Mammary epithelial cell (primary cell): ENCODE measurements at places on chromosomes 16 and 17.

DNA sequence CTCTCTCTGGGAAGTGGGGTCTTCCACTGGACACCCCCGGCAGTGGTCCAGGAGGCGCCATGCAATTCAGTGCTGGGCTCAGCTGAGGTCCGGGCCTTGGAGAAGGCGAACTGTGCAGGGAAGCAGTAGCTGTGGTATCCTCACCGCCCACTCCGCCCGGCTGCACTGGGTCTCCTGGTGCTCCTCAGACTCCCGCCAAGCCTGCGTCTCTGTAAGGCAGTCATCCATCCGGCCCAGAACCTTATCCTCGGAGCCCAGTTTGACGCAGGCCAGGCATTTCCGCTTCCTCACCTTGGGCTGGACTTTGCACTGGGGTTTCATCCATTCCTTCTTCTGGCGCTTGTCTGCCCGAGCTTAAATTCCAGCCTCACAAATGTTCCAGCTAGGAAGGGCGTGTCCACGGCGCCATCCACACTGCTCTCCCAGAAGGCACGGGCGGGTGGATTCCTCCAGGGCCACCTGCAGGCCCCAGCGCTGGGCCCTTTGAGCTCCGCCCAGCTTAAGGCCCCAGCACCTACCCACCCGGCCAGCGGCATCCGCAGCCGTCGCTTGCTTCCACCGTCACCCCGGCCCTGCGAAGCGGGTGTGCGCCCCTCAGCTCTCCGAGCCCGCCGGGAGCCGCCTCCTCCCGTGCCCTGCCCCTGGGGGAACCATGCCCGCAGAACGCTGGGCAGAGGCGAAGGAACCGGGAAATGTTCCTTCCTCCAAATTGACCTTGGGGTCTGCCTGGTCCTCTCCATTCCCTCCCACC, 1884.8 kb downstream of the TP53TG3F start:
- DNase-seq, result no peak

DNA sequence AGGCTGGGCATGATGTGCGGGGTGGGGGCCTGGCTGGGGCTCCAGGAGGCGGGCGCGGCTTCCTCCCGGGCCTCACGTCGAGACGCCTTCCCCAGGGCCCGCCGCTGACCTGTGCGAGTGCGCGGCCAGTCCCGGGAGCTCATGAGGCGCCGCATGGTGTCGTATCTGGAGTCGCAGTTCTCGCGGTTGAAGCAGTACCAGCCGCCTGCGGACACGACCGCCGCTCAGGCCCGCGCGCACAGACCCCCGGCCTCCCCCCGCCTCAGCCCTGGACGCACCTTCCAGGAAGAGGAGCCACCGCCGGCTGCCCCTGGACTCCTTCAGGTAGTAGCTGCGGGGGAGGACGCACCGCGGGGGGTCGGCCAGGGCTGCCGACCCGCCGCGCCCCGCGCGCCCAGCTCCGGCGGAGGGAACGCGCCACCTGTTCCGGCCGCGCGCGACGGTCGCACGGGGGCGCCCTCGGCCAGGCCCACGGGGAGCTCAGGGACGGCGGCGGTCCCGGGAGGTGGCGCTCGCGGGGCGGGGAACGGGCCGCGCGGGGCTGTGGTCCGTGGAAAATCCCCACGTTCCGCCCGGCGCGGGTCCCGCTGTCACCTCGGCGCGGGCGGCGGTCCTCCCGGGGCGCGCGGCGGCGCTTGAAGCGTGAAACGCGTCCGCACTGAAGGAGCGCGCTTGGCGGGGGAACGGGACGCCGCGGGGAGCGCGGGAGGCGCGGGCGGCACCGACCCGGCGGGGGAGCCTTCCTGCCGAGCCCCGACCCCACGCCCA, 1.4 kb downstream of the NOTUM start:
- peak; percentile 33 for DNase-seq

GRCh38 chr17:73657473-73658116, 13.3 kb upstream of the SDK2 start:
- DNase-seq, result peak; percentile 34

- no peak for DNase-seq
Observed at GRCh38 chr17:10956821-10957220, 118.9 kb upstream of the PIRT start.

GRCh38 chr17:17603178-17603894, 11.8 kb upstream of the PEMT start:
- no peak for DNase-seq

DNA sequence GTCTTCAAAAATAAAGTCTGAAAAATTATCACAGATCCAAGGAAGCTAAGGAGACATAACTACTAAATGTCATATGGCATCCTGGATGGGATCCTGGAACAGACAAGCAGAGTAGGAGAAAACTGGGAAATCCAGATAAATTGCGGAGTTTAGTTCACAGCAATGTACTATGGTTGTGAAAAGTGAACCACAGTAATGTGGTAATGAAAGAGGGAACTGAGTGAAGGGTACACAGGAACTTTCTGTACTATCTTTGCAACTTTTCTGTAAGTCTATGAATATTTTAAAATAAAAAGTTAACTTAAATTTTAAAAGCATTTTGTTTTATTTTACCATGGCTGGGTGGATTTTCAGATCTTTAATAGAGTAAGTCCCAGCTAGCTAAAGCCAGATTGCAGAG, 16.3 kb downstream of the SLFN12L start:
- DNase-seq, result no peak

GRCh38 chr17:41799366-41799765, 12.4 kb downstream of the P3H4 start:
- peak; percentile 79 for DNase-seq

DNA sequence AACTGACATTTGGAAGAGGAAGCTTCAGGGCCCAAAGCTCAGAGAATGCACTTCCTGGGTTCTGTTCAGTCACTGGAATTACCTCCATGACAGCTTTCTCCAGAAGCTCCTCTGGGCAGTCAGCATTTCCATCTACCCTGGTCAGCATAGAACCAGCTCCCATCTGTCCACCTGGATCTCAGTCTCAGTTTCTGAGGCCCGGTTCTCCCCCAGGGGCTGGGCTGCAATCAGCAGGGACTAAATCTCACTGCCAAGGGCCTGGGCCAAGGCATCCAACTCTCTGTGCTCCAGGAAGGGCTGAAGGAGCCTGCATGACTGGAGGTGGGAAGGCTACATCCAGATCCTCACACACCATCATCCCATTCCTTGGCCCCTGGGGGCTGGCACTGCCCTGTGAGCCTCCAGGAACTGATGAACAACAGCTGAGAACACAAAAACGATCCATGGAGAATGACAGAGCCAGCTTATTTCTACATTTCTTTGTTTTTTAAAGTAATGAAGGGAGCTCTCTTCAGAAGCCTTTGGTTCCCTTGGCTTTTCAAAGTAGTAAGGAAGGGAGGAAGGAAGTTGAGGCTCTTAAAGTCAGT, 66.3 kb upstream of the MRTFB start:
- DNase-seq, result no peak
